Activated CD8-positive, alpha-beta memory T cell treated with anti-CD3 and anti-CD28 coated beads for 48 hours (primary cell): ENCODE measurements at places on chromosomes 1 and 21.

DNA sequence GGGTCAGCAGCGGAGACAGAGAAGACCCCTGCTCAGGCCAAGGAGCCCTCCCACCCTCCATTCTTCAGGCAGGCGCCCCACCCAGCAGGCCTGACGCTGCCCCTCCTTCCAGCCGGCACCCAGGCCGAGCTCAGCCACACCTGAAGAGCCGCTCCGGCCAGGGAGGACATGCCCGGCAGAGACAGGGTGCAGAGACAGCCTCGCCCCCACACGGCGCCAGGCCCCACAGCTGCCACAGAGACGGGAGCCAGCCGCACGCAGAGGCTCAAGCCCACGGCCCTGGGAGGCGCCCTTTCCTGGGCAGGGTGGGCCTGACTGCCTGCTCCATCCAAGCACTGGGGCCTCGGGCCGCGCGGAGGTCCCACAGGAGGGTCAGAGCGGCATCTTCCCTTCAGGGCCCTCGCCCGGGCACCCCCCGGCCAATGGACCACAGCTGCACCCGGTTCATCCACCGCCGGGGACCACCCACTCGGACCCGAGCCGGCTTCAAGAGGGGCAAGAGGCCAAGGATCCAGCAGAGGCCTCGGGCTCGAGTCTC lies 5.2 kb downstream of the TTLL10 start:
- no peak for DNase-seq

DNA sequence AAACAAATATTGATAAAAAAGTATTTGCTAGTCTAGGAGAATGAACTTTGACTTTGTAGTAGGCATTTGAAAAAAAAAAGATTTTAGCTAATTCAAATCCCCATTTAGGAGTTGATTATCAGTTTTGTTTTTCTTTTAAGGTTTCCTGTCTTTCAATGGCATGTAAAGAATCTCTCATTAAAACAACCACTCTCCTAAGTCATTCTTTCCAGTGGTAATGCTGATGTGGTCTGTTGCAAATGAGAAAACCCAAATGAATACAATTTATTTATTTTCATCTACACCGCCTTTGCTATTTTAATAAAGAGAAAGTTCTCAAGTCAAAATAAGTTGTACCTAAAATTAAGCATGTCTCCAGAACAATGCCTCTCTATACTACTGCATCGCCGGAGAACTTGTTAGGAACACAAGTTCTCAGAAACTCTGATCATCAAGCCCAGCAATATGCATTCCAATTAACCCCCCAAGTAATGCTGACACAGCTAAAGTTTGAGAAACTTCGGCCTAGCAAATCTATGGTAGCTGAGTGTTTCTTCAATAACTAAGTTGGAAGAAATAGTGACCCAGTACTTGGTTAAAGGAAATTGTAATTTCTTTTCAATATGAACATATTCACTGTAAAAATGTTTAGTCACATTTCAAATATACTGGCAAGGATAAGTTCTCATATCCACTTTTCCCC lies 255.1 kb downstream of the PTPRC start:
- no peak for DNase-seq

DNA sequence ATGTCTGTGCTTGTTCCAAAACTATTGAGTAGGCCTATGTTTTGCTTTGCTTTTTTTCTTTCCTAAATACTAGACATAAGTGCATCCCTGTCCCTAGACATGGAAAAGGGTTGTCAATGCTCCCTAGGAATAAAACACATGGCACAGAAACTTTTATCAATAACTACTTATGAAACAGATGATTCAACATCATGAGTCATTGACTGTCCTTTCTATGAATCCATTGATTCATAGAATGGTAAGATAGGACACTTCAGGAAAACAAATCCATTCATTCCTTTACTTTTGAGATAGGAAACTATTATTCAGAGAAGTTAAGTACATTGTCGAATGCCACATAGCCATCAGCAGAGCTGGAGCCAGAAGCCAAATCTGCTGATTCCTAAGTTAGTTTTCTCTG lies 147.5 kb downstream of the TSEN15 start:
- no peak for DNase-seq

GRCh38 chr1:98172578-98172977 lies 251.7 kb upstream of the DPYD start:
- DNase-seq, result no peak

GRCh38 chr1:51634618-51635017 lies 17.7 kb downstream of the OSBPL9 start:
- no peak for DNase-seq

DNA sequence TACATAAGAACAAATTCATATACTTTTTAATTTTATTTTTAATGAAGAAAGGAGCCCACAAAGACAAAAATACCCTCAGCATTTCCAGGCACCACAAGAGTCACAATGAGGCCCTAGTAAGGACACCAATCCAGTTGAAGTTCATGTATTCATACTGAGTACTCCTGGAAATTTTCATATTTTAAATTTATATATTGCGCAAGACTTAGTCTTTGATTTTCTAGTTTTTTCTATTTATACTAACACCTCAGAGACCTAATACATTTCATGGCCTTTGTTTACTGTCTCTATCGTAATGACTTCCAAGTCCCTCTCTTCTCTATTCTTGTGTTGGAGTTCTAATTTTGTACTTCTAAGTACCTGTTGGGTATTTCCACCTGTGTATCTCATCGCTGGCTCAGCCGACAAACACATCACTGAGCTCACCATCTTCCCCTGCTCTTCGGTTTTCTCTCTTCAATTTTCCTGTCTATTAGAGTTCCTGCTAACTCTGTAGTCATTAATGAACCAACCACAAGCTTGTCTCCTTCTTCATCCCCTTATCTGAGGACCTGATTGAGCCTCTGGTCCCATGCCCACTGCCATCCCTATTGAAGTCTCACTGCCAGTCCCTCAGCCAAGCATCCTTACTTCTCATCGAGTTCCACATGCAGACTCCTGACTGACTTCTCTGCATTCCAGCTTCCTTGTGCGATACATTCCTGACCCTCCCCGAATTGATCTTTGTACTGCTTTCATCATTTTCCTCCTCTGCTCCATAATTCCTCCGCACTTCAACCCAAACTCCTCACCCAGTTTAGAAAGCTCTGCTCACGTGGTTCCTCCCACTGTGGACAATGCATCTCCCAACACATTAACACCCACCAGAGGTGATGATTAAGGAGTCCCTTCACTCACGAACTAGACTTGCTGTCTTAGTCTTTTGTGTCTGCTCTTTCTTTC lies 17.3 kb upstream of the IRF2BP2 start:
- DNase-seq, result no peak
